Panc1 (cell line): ENCODE measurements at places on chromosomes 1 and 21.

- H3K36me3 ChIP-seq: no peaks in the 10 kb centered on the region
- H3K4me1 ChIP-seq: no peaks in the 10 kb centered on the region
- no peak for DNase-seq
- no peak overlapping the region for H3K27ac ChIP-seq
- no peak overlapping the region for H3K4me3 ChIP-seq
Observed at GRCh38 chr1:199396456-199396855, 631.1 kb upstream of the NR5A2 start.

GRCh38 chr1:205319081-205320018 is 2.2 kb downstream of the NUAK2 start:
- DNase-seq: no peak
- H3K4me3 ChIP-seq: peak overlapping the region; percentile 89
- peak overlapping the region; percentile 72 for H3K27ac ChIP-seq
- H3K27me3 ChIP-seq: no peaks in the 10 kb centered on the region
- H3K36me3 ChIP-seq: no peaks in the 10 kb centered on the region
- H3K4me1 ChIP-seq: peaks cover 49% of the 10 kb centered on the region

- DNase-seq: no peak
- no peaks in the 10 kb centered on the region for H3K27me3 ChIP-seq
- no peak overlapping the region for H3K4me3 ChIP-seq
- no peaks in the 10 kb centered on the region for H3K4me1 ChIP-seq
Observed at GRCh38 chr1:183248989-183249691, 63.1 kb downstream of the LAMC2 start.

- peak overlapping the region; percentile 69 for H3K4me3 ChIP-seq
- peak overlapping the region; percentile 98 for H3K27ac ChIP-seq
- DNase-seq: no peak
Observed at GRCh38 chr1:150561254-150561973, 12.2 kb downstream of the ADAMTSL4 start.

GRCh38 chr1:165235777-165236291 is 120.7 kb downstream of the LMX1A start:
- no peaks in the 10 kb centered on the region for H3K4me1 ChIP-seq
- no peaks in the 10 kb centered on the region for H3K36me3 ChIP-seq
- H3K27me3 ChIP-seq: peaks cover 39% of the 10 kb centered on the region
- peak overlapping the region; percentile 13 for H3K4me3 ChIP-seq
- DNase-seq: no peak
